Activated CD4-positive, alpha-beta T cell treated with anti-CD3 and anti-CD28 coated beads, Interleukin-2, amount 50 U/mL, for 48 hours (primary cell): ENCODE measurements at places on chromosomes 4 and X.

GRCh38 chr4:118396881-118397622 lies 44.2 kb upstream of the PRSS12 start:
- no peak for DNase-seq

DNA sequence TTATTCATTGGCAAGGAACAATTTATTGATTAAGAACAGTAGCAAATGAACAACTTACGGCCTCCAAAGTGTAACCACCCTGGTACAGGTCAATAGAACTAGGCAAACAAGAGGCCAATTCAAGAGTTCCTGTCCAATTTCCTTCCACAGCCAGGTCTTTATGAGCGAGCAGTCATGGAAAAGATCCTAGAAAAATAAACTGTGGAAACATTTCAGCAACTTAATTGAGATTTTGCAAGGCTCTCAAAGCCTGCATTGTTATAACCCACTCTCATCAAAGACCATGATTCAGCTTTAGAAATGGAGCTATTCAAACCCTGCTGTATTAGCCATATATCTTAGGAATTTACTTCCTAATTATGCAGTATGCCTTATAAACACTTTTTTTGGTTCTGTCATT lies 43.6 kb downstream of the UNC5C start:
- DNase-seq: no peak

- no peak for DNase-seq
These were observed 7.3 kb upstream of the RNF150 start for GRCh38 chr4:141140391-141141200.

GRCh38 chr4:71732706-71733105 lies 51.2 kb downstream of the GC start:
- no peak for DNase-seq

GRCh38 chr4:69731241-69731640 lies 29.2 kb downstream of the SULT1B1 start:
- DNase-seq: no peak

DNA sequence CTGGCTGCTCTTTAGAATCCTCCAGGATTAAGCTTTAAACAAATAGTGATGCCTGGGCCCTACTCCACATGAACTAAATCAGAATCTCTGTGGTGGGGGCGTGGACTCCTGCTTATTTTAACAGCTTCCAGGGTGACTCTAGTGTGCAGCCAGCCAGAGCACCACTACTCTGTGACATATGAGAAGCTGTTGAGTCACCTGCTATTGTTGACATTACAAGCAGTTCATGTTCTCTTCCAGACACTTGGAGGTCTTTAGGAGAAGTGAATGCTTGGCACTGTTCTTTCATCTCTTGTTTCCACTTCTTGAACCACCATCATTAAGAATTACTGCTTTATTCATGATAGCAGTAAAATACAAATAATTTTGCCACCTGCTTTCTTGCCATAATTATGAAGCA lies 426 bp upstream of the C4orf51 start:
- no peak for DNase-seq

GRCh38 chr4:7256984-7257810 lies 64.9 kb downstream of the SORCS2 start:
- no peak for DNase-seq

GRCh38 chrX:45709381-45709780 lies 508.7 kb upstream of the DIPK2B start:
- no peak for DNase-seq

DNA sequence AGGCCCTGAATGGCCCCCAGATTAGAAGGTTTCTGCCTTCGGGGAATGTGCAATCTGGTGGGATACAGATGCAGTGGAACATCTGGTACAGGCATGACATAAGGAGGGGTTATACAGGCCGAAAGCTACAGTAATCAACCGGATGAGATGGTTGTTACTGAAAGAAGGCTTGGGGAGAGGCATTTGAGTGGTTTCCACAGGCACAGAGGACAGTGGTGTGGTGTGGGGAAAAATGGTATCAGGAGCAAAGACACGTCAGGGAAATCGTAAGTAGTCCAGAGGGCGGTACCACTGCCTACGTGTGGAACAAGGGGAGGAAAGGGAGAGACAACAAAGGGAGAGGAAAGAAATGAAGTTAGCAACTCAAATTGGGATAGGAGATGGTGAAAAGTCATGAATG lies 3.0 kb downstream of the PDLIM3 start:
- DNase-seq: no peak

DNA sequence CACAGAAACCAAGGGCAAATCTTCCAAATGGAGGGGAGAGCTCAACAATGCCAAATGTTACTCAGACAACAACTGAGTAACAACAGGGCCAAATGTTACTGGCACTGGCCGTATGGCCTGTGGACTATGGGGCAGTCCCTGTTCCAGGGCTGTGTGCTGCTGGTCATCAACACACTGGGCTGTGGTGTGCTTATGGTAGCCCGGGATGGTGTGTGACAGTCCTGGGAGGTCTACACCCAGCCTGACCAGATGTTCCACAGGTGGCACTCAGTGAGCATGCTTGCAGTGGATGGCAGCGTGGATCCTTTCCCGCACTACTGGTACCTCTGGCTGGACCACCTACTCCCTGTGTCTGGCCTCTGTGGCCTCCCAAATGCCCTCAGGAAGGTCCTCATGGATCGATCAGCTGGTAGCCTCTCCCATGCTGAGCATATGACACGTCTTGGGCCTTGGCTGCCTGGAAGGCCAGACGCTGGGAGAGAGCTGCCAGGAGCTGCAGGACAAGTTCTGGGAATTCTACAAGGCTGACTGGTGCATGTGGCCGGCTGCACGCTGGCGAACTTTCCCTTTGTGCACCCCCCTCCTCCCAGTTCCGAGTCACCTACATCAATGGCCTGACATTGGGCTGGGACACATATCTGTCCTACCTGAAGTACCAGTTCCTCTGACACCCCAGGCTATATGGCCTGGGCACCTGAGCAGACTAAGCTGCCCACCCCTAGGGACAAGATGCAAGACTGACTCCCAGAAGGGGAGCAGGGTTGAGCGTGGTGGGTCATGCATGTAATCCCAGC lies 59.7 kb upstream of the IQSEC2 start:
- no peak for DNase-seq

DNA sequence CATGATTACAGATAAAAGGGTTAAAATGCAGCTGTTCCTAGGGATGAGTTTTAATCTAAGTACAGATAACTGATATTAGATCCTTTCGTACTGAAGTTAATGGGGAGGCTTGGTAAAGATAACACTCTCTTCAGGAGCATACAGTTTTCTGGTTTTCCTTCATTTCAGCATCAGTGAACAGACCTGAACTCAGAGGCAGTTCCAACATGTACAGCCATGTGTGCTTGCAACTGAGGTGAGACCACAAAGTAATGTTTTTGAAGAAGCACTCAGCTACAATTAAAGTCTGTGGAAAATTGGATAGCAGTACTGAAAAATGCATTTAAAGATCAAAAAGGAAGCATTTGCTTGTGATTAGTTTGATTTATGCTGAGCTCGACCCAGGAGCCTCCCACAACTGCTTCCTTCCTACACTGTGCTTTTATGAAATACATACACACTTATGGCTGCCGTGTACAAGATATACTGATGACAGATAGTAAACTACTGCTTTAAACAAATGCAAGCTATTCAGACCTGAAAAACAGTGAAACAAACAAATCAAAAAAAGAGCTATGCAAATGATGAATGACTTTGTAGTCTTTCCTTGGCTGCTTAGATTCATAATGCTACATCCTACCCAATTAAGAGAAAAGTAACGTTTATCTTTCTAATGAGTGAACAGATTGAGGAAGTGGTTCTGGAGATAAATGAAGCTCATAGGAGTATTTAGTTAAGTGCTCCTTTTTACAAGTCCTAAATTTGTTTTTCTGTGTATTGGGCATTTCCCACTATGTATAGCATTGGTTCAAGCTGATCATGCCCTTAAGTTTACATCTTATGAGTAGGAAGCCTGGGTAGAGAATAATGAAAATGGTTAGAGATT lies 68.4 kb downstream of the PDLIM5 start:
- no peak for DNase-seq

GRCh38 chr4:174989791-174990190 lies 71.6 kb downstream of the ADAM29 start:
- DNase-seq: no peak
